ENCODE measurements at places on chromosomes 13 and 19.

DNA sequence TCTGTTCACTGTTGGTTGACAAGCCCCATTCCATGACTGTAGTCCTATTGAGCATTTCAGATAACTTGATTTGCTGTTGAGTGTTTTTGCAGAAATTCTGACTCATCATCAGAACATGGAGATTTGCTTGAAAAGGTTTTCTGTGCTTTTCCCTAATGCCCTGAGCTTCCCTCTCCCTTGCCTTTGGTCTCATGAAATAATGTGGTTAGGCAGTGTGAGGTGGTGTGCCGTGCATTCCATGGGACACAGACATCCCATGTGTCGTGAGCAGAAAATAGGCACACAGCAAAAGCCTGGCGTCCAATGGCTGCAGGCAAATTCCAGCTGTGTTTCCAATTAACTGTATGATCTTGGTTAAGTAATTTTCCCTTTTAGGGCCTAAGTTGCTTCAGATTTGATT, 197.4 kb downstream of the DLEU7 start:
- DNase-seq, result no peak

- DNase-seq, result peak; percentile 26
Measured at GRCh38 chr19:49528211-49528771, 488 bp downstream of the RCN3 start.

DNA sequence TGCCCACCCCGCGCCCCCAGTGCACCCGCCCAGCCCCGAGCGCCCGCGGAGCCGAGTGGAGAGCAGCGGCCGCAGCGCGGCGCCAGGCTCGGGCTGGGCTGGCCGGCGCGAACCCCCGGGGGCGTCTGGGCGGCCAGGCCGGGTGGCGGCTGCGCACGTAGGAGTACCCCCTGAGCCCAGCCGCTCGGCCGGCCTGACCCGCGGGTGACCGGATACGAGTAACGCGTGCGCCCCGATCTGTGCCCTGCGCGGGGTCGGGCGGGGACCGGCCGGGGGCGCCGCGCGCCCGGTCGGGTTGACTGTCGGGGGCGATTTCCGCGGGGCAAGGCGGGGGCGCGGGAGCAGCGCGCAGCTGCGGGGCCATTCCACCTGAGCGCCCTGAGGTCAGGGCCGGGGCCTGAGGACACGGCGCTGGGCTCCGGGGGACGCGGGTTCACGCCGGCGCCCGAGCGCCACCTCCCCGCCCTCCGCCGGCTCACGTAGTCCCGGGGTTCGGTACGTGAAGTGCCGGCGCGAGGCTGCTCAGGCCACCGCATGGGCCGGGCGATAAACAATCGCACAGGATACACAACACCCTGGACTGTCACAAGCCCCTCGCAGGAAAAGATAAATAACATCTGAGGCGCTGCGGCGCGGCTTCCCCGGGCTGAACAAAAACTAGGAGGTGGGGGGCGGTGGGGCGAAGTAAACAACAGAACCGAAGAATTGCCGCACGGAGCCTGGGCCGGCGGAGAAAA, 37.6 kb upstream of the FLT1 start:
- DNase-seq, result peak; percentile 47

DNA sequence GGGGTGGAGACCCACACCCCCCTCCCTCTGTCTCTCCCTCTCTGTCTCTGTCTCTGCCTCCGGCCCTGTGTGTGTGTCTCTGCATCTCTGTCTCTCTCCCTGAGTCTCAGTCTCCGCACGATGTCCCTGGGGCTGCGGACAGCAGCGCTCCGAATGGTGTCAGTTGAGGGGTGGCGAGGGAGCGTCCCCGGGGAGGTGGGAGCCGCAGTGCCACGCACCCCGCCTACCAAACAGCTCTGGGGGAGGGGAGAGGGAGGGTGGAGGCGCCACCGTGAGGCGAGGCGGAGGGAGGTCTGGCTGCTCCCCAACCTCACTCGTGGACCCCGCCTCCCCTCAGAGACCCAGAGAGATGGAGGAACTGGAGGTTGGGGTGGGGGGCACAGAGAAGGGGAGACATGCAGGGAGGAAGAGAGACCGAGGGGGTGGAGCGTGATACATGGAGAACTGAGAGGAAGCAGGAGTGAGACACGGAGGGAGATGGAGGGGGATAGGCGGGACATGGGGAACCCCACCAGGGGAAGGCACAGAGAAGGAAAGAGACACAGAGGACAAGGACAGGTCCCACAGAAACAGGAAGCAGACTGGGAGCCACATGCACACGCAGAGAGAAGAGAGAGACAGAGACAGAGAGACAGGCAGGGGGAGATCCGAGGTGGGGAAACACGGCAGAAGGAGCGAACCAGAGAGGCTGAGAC, 7.2 kb downstream of the ERFL start:
- no peak for DNase-seq

GRCh38 chr13:75726306-75726705, 90.2 kb downstream of the LMO7 start:
- no peak for DNase-seq

DNA sequence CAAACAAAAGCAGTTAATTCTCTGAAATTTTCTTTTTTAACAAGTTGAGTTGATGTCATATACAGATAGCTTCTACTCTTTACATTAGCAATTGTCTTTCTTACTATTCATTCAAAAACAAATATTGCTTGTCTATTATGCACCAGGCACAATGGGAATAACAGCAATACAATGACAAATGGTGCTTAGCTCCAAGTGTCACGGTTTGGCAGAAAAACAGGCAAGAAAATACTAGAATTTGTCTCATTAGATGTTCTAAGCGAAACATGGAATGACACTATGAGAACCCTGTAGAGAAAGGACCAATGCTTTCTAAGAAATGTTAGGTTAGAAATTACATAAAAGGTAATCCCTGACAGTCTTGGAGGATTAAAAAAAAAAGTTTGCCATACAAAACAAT, 187.6 kb downstream of the PCDH9 start:
- DNase-seq, result no peak

DNA sequence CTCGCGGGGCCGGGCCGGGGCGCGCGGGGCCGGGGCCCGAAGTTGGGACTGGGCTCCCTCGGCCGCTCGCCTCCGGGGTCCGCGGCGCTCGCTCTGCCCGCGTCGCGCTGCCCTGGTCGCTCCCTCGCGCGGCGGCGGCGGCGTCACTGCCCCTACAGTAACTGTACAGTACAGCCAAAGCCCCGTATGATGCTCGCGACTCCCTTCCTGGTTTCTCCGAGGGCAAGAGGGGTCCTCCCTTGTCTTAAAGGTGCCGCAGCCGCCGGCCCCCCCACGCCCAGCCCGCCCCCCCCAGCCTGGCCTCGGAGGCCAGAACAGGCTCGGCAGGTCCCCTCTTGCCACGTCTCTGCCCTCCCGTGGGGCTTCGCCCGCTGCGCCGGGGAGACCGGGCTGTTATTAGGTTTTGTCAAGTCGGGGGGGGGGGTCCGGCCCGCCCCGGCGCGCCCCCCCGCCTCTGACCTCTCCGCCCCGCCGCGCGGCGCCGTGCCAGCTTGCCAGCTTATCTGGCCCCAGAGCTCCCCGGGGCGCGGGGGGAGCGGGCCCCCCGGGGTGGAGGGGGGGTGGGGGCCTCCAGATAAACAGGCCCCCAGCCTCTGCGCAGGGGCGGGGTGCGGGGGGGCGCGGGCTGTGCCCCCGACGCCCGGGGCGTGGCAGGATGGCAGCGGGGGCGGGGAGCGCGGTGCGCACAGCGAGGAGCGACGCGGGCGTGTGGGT, at the start of gene ZBTB7A:
Gene ZBTB7A (minus strand): TSS at position 218 of the 714 bp plus-strand sequence. CDS start 11,667 bp downstream, outside the sequence.
- DNase-seq, result peak; percentile 85

DNA sequence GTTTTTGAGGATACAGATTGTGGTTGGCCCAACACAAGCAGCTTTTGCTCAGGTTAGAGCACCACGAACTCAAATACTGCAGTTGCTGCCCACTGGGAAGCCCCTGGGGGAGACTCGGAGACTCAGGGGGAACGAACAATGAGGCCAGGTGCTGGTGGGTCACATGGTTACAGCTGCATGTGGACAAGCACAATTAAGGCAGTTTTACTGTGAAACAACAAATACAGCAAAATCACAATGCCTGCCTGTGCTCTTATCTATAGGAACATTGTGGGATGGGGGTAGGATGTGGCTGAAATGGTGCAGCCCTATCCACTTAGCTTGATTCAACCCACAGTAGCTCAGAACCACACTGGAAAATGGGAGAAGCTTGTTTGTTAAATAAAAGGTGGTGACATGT, 119.7 kb upstream of the SPATA13 start:
- DNase-seq, result no peak

GRCh38 chr13:113448885-113449692, 4.2 kb downstream of the ADPRHL1 start:
- no peak for DNase-seq

GRCh38 chr13:108657519-108657918, 28.1 kb downstream of the MYO16 start:
- no peak for DNase-seq

DNA sequence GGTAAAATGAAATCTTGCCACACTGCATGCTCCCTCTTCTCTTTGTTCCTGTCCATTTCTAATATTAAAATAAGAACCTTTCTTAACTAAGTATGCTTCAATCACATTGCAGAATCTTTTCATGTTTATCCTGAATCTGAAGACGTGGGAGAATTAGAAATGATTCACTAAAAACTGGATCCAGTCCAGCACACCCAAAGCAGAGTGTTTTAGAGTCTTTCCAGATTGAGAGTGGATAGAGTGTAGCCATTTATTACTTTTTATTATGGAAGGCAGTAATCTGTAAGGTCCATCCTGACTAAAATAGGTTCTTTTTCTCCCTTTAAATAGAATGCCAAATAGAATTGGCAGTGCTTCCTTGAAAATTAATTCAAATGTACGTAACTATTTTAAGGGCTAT, 453.5 kb downstream of the TDRD3 start:
- peak; percentile 18 for DNase-seq

DNA sequence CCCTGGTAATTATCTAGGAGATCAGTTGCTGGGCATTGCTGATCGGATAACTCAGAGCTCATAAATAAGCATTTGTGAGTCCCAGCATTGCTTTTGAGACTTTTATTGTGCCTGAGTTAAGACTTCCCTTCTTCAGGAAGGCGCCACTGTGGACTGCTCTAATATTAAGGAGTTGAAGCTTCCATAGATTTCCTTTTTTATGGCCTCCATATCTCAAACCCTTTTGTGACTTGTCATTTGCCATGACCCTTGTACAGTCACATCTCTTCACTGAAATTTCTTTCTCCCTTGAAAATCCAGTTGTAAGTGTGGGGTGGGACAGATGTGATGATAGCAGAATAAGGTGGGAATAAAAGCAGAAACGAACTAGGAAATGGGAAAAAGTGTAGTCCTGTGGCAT, 6.3 kb downstream of the TM9SF2 start:
- DNase-seq, result no peak

GRCh38 chr13:60267498-60268202, 103.9 kb upstream of the DIAPH3 start:
- no peak for DNase-seq

GRCh38 chr13:29621051-29621800, 25.7 kb upstream of the SLC7A1 start:
- DNase-seq, result no peak
